Cardiac muscle cell (in vitro differentiated cells and primary cell): ENCODE measurements at places on chromosomes 6 and 20. TPM values are rescaled to one million over a fixed set of nuclear protein-coding genes. Genes with fewer than 3 reads are reported as not detected.
A peak's percentile ranks its signal among the peaks of the same experiment; 100 is the strongest.

DNA sequence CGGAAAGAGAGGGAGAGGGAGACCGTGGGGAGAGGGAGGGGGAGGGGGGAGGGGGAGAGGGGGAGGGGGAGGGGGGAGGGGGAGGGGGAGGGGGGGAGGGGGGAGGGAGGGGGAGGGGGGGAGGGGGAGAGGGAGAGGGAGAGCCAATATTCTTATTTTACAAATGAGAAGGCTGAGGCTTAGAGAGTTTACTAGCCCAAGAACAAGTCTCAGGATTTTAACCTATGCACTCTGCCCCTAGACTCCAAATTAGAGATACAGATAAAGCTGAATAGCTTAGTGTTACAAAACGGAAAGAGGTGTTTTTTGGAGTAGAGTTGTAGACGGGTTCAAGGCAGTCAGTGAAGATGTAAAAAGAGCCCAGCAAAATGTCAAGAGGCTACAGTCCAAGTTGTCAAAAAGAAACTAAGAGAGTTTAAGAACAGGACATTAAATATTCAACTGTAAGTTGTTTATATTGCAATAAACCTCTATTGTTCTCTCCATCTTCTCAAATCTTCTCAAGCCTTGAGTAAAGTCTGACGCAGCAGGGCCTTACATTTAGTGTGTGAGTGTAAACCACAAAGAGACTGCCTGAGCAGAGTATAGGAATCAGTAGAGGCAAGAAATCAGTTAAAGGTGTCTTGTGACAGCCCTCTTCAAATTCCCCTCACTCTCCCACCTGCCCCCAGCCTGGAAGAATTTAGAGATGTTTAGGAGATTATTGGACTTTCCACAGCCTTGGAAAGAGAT is 34.9 kb upstream of the AKIRIN2 start:
- no peak for DNase-seq

GRCh38 chr6:120764312-120764711 is 570.0 kb downstream of the TBC1D32 start:
- no peak for DNase-seq

DNA sequence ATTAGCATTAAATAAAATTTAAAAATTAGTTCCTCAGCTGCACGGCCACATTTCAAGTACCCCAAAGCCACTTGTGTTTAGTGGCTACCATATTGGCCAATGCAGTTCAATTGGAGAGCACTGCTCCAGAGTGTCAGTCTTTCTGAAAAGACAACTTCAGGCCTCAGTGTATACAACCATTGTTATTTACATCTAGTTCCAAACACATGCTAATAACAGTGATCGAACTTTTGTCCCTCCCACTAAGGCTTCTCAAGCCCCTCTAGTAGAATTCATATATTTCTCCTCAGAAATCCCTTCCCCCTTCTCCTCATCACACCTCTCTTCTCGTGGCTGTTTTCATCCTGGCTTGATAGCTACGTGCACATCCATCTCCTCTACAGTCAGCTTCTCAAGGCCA is 32.9 kb downstream of the HIVEP2 start:
- no peak for DNase-seq

DNA sequence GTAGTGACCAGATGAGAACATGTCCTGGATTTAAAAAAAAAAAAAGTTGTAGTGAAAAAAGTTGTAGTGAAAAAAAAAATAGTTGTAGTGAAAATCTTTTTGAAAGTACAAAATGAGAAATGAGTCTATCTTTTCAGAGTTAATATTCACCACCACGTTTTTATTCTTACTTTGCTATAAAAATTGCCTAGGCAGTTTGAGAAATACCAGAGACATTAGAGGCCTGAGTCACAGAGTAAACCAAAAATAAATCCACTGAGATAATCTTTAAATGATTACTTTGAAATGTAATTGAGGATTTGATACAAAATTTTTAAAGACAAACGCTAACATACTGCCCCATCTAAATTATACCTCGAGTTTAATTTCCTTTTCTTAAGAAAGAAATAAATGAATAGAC is 101.2 kb upstream of the TIAM2 start:
- DNase-seq: no peak

GRCh38 chr6:159988983-159989454 is 20.1 kb downstream of the IGF2R start:
- DNase-seq: no peak

DNA sequence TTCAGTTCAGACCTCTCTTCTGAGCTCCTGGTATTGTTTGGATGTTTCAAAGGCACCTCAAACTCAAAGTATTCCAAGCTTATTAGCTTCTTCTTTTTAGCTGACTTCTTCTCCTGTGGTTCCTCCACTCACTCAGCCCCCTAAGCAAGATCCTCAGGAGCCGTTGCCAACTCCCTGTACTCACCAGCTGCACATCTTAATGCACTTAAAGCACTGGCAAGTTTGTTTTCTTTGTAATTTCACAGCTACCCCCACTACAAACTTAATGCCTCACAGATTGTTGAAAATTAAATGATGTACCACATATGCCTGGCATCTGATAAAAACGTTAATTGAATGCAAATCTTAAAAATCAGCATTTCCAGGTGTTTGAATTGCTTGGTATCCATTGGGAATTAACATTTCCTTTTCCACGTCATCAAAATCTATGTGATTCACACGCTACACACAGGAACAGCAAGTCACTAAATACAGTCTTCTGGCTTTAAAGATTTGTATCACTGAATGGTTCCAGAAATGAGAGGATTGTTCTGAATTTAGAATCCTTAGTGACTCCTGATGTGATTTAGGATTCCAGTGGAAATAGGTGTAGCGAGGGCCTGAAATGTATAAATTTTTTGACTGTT is 24.5 kb downstream of the CALHM6 start:
- no peak for DNase-seq

GRCh38 chr6:140078561-140079125 is 704.2 kb upstream of the CITED2 start:
- peak; percentile 96 for DNase-seq

DNA sequence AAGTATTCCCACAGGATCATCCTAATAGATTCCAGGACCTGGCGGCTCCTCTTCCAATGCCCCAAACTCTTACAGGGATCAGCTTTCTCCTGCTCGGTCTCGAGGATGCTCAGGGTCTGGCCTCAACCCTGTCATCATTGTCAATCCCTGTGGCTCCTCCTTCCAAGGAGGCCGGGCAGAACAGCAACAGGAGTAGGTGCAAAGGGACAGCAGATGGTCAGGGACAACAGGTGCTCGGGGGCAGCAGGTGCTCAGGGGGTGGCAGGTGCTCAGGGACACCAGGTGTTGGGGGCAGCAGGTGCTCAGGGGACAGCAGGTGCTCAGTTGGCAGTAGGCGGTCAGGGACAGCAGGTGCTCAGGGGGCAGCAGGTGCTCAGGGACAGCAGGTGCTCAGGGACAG is 84.8 kb downstream of the TTLL2 start:
- DNase-seq: no peak

DNA sequence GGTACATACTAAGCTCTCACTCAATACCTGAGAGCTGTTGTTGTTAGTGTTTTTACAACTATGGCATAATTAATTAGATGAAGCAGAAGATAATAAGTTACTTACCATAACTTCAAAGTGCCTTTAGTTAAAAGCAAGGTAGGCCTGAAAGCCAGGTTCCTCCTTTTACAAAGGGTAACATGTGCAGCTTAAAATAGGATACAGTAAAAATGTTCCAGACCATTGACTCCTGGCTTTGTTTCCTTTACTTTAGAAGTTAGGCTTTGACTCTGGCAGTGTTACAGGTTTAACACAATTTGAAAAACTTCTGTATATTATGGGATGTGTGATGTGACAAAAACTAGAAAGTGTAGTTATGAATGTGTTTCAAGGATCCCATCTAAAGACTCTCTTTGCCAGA is 522.5 kb downstream of the EPM2A start:
- no peak for DNase-seq

DNA sequence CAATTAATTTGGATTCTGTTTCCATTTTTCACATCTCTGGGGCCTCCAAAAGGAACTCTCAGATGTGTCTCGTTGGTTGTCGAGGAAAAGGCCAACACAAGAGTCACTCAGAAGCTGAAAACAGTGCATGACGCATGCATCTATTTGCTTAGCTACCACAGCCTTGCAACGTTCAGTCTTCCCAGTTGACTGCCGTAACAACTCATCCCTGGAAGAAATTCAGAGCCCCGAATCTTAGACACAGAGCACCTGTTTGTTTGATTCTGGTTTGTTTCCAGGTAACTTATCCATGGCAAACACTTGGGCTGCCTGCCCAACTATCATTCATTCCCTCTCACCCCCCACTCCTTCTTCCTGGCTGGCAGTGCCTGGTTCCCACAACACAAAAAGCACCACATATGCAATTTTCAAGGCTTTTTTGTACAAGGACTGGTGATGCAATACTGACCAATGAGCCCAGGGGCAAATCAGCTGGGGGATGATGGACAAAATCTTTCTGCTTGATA is 60.5 kb downstream of the ZMYND8 start:
- peak; percentile 52 for DNase-seq

FABP7 gene
- 2.2 and 3.4 TPM in 2 replicates for total RNA-seq

DNA sequence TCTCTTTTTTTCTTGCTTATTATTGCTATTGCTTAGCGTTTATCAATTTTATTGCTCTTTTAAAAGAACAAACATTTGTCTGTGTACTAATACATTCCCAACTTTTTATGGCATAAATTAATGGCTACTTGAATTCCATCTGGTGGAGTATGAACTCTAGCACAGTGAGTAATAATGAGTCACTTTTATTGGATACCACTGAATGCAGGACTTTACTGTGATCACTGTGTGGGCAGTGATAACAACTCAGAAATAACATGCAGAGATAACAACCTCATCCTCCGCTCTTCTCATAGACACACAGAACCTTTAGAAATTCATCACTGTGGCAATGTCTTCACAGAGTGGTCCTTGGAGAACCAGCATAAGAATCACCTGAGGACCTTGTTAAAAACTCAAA is 174.9 kb upstream of the PRND start:
- no peak for DNase-seq

DNA sequence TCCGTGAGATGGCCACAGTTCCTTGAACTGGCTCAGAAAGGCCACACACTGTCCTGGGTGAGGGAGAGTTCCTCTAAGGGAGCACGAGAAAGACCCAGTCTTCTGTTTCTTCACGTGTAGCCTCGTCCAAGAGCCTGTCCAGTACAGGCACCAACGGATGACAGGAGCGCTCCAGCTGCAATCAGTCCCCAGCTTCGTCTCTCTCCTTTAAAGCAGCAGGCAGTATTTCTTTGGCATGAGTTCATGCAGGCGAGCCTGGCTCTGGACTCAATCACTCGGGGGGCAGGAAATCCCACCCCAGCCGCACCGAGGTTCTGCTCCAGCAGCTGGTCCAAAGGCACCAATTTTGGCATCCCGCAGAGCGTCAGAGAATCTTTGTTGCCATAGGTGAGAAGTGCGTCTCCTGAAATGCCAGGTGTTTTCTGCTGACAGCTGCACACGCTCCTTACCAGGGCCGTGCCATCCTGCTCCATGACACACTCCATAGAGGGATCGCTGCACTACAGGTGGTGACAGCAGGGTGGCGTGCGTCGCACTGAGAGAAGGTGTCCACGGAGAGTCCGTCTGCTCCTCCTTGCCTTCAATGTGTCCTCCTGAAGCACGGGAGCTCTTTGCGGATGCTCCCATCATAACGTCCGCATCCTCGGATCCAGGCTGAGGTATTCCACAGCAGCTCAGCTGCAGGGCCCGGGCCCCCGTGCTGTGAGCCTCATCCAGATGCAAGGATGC is 59.6 kb upstream of the AFDN start:
- DNase-seq: peak; percentile 23

DNA sequence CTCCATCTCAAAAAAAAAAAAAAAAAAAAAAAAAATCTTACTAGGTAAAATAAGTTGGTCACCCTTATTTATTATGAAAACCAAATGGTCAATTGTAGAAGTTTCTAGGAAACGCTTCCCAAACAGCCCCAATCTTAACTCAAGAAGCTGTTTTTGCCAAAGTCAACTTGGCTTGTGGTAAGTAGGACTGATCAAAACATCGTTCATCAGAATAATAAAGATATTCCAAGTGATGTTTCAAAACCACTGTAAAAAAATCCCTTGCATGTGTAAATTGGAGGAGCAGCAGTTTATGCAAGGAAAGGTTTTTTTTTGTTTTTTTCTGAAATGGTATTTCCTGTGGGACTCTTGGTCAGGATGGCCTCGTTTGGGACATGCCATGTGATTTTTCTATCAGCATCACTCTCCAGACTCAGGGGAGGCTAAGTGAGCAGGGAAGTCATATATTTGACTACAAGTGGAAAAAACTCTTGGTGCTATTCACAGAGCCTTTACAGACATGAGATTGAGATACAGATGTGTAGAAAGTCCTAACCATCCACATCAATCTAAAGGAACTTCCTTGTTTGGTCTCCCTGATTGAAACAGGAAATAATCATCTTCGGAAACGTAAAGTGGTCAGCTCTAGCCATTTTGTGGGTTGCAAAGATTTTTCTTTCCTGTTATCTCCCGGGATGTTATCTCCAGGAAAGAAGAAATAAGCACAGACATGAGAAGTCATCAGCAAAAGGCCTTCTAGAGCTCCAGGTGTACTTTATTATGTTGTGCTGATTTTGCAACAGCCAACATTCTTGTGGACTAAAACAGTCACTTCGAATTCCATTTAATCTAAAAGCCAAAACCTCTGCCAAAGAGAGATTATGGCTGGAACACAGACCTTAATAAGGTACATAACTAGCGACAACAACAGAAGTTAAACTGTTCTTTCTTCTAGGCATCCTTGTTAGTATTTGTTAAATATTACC is 177.8 kb downstream of the EDN1 start:
- no peak for DNase-seq

WDR46 gene
- 34.8 and 58.9 TPM in 2 replicates for total RNA-seq

DNA sequence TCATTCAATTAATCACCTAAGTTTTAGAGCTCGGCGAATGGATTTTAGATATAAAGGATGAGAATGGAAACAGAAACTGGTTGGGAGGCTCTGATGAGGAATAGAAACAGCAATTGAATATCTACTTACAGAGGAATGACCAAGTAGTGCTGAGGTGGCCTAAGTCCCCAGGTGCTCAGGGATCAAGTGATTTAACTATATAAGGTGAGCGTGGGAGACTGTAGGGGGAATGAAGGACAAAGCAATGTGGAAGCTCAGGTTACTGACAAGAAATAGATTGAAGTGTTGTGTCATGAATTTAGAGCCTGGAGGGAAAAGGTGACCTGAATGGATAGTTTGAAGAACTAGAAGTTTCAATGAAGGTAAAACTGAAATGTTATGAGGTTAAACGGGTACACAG is 495.4 kb upstream of the SOX4 start:
- no peak for DNase-seq

- no peak for DNase-seq
These were observed 765.0 kb downstream of the HDGFL1 start for GRCh38 chr6:23334360-23334759.

GMPR gene
- 8.8 and 9.4 TPM in 2 replicates for total RNA-seq

- DNase-seq: peak; percentile 96
These were observed 768.4 kb downstream of the TFAP2A start for GRCh38 chr6:9646342-9647070.

FAM217A gene
- total RNA-seq: not detected in 2 replicates

GABRR1 gene
- total RNA-seq: not detected in 2 replicates

DNA sequence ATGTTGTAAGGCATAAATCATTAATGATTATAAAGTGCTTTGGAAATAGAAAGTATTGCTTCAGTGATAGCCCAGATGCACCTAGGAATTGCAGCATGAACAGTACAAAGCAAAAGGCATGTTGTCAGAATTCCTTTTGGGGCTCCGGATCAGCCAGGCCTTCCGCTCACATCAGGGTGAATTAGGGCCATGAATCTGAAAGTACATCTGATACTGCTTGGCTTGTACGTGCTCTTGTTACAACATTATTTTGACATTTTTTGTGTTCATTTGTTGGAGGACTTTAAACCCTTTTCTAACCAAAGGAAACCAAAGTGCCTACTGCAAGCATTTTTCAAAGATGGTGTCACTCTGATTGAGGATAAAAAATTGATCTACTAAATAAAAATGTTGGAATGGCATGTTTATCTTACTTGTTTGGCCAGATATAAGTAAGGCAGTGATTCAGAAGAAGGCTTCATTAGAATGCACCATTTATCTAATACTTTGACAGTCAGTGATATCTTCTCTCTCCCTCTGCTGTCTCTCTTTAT is 1005.6 kb upstream of the FLRT3 start:
- DNase-seq: no peak
